ENCODE measurements at places on chromosomes 11 and 22.

- peak; percentile 69 for DNase-seq
These were observed at the start of gene TTLL12 for GRCh38 chr22:43186272-43187170. TTLL12 (minus strand) TSS chr22:43187134; CDS start chr22:43187069, 65 bp downstream.

- no peak for DNase-seq
These were observed 93.6 kb downstream of the FEZ1 start for GRCh38 chr11:125402435-125402834.

GRCh38 chr22:40189997-40190396 is 12.3 kb downstream of the TNRC6B start:
- no peak for DNase-seq

- DNase-seq, result peak; percentile 33
These were observed 586 bp downstream of the LRP5 start for GRCh38 chr11:68312780-68313573.

GRCh38 chr11:12834630-12835029 is 160.4 kb downstream of the TEAD1 start:
- no peak for DNase-seq

- DNase-seq, result no peak
These were observed 11.9 kb upstream of the IL17RA start for GRCh38 chr22:17072877-17073276.

DNA sequence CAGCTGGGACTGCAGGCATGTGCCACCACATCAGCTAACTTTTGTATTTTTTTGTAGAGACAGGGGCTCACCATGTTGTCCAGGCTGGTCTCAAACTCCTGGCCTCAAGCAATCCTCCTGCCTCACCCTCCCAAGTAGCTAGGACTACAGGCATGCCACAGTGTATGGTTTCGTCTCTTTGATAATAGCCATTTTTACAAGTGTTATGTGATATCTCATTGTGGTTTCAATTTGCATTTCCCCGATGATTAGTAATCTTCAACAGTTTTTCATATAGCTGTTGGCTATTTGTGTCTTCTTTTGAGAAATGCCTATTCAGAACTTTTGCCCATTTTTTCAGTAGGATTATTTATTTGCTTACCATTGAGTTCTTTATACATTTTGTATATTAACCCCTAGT is 9.0 kb upstream of the MTMR3 start:
- DNase-seq, result no peak

GRCh38 chr11:16468735-16469453 is 112.5 kb upstream of the SOX6 start:
- DNase-seq, result no peak

DNA sequence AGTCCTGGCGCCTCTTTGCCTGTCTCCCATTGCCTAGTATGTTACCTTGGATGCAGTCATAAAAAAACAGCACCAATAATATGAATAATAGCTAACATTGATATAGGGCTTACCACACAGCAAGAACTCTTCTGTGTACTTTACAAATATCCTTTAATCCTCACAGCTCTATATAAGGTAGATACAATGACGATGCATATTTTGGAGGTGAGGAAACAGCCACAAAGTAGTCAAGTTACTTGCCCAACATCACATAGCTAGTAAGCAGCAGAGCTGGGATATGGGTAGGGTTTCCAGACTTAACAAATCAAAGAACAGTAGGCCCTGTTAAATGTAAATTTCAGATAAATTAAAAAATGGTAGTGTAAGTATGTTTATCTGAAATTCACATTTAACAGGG is 128.8 kb downstream of the ST3GAL4 start:
- DNase-seq, result no peak

- no peak for DNase-seq
These were observed 418 bp downstream of the ACO2 start for GRCh38 chr22:41469218-41469851.

GRCh38 chr11:22807855-22808570 is 21.6 kb downstream of the SVIP start:
- no peak for DNase-seq

DNA sequence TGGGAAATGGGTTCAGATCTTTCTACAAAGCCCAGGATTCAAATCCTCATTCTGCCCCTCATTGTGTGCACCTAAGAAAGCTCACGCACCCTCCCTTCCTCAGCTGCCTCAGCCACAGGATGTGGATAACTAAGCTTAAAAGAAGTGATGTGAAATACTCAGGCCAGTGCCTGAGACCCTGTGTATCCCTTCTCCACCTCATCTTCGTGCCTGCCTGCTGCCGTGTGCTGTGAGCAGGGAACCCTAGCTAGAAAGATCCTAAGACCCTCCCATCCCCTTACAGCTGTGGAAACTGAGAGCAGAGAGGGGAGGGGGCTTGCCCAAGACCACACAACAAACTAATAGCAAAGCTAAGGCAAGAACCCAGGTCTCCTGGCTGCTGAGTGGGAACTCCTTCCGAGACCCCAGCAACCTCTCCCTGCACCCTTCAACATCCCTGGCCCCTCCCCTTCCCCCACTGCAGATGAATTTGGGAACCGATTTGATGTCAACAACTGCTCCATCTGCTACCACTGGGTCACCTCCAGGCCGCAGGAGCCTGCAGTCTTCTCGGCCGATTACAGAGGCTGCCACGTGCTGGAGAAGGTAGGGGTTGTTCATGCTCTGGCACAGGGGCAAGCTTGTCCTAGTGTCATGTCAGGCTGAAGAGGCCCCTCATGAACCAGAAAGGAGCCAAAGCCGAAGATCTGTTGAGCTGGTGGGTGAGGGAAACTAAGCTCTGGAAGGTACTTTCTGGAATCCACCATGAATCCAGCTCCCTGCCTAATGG is 1.5 kb downstream of the ZP1 start:
- DNase-seq, result no peak

DNA sequence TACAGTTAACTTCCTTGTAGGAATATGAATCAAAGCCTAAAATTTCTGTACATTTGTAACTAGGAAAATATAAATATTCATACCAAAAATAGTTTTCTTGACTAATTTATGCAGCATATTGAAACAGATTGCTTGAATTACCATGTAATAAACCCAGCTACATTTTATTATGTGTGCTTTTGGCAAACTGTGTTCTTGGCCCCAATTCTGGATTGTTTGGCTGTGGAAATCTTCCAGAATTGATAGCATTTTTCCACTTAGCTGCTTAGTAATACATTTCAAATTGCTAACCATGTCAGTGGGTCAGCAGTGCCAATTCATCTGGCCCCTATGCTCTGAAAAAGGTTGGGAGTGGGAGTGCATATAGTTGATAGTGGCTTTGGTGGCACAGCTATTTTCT is 32.3 kb downstream of the PDHX start:
- no peak for DNase-seq

DNA sequence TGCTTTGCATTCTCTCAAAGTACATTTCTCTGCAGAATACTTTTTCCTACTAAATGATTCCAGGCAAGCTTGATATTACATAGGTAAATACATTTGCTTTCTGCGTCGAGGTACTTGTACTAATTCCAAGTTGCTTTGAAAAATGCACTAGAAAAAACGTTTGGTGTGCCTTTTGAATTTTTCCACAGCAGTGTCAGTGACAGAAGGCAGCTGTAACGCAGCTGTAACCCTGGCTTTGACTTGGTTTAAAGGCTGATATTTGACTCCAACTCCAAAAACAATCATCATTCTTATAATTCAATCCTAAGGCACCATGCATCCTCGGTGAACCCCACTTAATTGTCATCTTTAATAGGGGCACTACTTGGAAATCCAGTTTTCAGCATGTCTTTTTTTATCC is 125.0 kb downstream of the MAML2 start:
- no peak for DNase-seq

DNA sequence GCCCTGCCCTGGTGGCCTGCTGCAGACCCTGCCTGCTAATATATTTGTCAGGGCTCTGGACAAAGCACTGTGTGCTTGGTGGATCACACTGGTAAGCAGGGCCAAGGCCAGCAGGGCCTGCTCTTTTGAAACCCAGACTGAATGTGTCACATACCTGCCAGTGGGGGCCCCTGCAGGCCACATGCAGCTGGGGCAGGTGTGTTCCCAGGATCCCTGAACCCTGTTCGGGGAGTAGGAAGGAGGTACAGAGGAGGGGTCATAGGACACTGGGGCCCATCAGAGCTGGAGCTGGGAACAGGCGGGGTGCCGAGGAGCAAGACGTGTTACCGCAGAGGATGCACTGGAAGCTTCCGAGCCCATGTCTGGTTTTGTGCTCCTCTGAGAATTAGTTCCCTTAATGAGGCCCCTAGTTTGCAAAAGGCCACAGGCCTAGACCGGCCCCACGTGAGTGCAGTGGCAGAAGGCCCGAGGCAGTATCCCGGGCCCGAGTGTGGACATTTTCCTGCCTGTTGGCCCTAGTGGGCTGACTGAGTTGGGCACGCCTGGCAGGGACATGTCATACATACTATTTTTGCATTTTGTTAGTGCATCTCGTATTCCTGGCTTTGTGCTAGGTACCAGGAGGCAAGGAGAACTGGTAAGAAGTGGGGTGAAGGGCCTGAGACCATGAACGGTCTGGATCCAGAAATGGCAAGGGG is 11.2 kb upstream of the ACR start:
- DNase-seq, result no peak

DNA sequence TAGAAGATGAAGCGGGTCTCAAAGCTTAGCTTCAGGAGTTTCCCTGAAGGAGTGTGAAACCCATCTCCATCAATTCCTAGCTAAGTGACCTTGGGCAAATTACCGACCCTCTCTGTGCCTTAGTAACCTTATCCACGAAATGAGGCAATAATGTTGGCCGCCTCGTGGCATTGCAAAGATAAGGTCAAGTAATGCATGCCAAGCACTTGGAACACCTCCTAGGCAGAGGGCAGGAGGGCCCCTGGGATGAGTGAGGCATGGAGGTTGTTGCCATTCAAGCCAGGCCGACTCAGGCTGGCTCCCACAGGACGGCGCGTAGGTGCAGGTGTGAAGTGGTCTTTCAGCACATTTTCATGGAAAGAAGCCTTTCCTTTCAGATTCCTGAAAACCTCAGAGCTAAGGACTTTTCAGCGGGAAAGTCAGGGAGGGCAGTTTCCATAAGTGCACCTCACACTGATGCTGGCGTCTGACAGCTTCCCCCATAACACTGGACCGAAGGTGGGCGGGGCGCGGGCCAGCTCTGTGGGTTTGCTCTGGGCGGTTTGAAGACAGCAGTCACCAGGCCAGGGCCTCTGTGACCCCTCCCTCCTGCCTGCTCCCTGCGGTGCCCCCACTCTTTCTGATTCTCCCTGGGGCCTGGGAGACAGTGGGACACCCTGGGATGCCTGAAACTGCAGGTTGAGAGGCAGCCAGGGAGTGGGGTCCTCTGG is 25.2 kb downstream of the RPS6KA4 start:
- no peak for DNase-seq

GRCh38 chr11:76263166-76263565 is 56.9 kb upstream of the WNT11 start:
- DNase-seq, result no peak

- DNase-seq, result no peak
These were observed 94.2 kb downstream of the ABTB2 start for GRCh38 chr11:34263441-34264091.

GRCh38 chr11:71294846-71295600 is 42.6 kb upstream of the SHANK2 start:
- DNase-seq, result no peak

DNA sequence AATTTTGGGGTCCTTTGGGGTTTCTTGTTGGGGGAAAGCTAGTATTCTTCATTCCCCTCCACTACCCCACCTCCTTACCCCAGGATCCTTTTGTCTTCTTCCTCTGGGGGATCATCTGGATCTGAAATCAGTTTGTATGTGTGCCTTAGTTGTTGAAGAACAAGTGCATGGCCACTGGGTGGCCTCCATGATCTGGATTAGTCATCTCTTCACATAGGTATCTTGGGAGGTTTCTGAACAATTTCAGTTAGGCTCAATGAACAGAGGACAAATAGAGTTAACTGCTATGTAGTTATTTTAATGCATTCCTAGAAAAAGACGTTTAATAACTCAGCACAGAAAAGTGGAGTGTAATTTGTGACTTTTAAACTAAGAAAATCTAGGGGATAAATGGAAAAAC is 7.1 kb upstream of the VWA5A start:
- peak; percentile 23 for DNase-seq

GRCh38 chr11:125180413-125181305 is 16.1 kb downstream of the PKNOX2 start:
- no peak for DNase-seq

DNA sequence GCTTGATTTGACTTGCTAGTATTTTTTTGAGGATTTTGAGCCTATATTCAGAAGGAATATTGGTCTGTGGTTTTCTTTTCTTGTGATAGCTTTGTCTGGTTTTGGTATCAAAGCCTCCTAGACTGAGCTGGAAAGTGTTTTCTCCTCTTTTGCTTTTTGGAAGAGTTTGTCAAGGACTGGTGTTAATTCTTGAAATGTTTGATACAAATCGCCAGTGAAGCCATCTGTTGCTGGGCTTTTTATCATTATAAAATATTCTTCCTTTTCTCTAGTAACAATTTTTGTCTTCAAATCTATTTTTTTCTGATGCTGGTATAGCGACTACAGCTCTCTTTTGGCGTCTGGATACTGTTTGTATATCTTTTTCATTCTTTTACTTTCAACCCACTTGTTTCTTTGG is 45.2 kb downstream of the MPPED1 start:
- DNase-seq, result no peak

- no peak for DNase-seq
These were observed 49.2 kb downstream of the GRAMD1B start for GRCh38 chr11:123479048-123479837.

DNA sequence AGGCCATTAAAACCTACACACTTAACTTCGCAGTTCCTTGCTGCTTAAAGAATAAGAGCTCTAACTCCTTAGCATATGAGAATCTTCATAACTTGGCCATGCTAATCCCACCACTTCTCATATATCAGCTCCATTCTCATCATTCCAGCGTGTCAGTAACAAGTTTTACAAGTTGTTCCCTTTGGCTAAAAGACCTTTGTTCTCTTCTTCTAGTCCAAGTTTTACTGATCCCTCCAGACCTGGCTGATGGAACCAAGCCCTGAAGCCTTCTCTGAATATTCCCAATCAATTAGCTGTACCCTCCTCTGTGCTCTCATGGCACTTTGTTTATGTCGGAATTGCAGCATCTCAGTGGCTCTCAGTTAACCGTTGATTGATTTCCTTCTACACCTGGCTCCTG is 35.8 kb downstream of the GAB2 start:
- no peak for DNase-seq

GRCh38 chr11:35227576-35228327 is 88.8 kb downstream of the CD44 start:
- no peak for DNase-seq

- DNase-seq, result no peak
These were observed at the start of gene KIRREL3 for GRCh38 chr11:127000291-127000968. KIRREL3 (minus strand) TSS chr11:127000770.

- DNase-seq, result no peak
These were observed 805 bp upstream of the QSER1 start for GRCh38 chr11:32891657-32892354.

GRCh38 chr11:61912530-61912898 is 4.9 kb downstream of the RAB3IL1 start:
- DNase-seq, result no peak

DNA sequence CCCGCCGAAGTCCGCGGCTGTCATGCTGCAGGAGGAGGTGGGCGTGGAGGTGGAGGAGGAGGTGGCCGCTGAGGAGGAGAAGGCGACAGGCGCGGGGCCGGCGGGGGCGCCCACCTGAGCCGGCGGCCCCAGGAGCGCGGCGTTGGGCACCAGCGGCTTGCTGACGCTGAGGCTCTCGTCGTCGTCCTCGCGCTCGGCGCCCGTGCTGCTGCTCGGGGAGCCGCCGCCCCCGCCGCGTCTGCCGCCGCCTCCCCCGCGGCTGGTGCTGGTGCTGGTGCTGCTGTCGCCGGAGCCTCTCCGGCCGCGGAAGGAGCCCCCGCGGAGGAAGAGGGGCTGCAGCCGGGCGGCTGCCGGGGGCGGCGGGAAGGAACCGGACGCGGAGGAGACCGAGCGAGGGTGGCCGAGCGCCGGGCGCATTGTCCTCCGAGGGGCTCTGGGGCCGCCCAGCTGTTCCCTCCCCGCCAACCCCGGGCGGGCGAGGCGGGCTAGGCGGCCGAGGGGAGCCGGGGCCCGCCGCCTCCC is 388 bp downstream of the TMEM121B start:
- peak; percentile 14 for DNase-seq

Data from CD4-positive, alpha-beta T cell treated with Interleukin-6 for 4 hours (primary cell).